ENCODE measurements at places on chromosomes 4 and X. TPM values are rescaled to one million over a fixed set of nuclear protein-coding genes. Genes with fewer than 3 reads are reported as not detected.

DNA sequence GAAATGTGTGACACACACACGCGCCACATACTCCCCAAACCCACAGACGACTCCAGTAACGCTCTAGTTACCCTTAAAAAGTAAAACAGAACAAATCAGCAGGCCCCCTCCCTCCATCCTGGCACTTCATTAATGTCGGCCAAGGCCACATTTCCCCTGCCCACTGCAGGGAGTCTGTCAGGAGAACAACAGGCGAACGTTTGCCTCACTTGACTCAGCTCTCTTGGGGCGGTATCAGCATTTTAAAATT, 671 bp upstream of the FHIP1A start:
- no peak for DNase-seq

GRCh38 chrX:68511255-68511654, 12.4 kb downstream of the YIPF6 start:
- DNase-seq, result no peak

DNA sequence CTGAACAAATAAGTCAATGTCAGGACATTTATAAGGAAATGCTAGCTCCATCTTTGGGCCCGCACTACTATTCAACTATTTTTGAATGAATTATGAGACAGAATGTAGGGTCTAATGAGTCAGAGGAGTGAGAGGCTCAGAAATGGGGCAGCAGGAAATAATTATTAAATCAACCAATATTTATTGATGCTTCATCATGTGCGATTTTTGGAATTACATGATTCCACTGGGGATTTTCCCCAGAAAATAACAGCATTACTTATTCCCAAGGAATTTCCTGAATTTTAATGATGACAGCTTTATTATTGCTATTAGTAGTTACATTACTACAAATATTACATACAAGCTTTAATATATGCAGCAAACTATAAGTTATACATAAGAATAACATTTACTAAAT, 49.3 kb upstream of the PHF8 start:
- DNase-seq, result no peak

DNA sequence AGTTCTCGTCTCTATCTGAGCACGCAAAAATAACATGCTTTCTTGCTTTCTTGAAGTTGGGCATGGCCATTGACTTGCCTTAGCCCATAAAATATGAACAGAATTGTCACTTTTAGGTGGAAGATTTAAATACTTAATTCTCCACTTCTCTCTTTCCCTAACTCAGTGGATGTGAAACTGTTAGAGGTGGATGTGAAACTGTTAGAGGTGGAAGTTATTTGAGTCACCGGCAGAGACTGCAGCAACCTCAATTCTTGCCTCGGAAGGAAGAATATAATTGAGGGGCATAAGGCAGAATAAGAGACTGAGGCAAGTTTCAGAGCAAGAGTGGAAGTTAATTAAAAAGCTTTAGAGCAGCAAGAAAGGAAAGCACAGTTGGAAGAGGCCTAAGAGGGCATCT, 2.8 kb upstream of the PARM1 start:
- DNase-seq, result no peak

Gene VEGFD
- total RNA-seq, result not detected

Gene ACTRT1
- not detected for total RNA-seq

Gene PRDX4
- total RNA-seq, result 4.4 TPM
